ENCODE measurements at places on chromosomes 1 and 21.
A peak's percentile ranks its signal among the peaks of the same experiment; 100 is the strongest.

GRCh38 chr1:27366411-27367159 lies at the start of gene MAP3K6:
MAP3K6 (minus strand) TSS chr1:27366961; CDS start chr1:27366597, 364 bp downstream.
- peak; percentile 82 for DNase-seq

DNA sequence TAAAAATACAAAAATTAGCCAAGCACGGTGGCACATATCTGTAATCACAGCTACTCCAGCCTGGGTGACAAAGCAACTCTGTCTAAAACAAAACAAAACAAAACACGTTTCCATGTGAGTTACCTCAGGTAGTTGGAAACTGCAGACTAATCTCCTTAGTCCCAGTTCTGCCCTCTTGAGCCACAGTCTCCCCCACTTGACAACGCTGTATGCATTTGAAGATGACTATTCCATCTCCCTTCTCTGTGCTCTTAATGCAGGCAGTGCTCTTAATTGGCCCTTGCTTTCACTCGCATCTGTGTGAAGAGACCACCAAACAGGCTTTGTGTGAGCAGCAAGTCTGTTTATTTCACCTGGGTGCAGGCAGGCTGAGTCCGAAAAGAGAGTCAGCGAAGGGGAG lies 19.6 kb upstream of the DHCR24 start:
- DNase-seq = no peak

DNA sequence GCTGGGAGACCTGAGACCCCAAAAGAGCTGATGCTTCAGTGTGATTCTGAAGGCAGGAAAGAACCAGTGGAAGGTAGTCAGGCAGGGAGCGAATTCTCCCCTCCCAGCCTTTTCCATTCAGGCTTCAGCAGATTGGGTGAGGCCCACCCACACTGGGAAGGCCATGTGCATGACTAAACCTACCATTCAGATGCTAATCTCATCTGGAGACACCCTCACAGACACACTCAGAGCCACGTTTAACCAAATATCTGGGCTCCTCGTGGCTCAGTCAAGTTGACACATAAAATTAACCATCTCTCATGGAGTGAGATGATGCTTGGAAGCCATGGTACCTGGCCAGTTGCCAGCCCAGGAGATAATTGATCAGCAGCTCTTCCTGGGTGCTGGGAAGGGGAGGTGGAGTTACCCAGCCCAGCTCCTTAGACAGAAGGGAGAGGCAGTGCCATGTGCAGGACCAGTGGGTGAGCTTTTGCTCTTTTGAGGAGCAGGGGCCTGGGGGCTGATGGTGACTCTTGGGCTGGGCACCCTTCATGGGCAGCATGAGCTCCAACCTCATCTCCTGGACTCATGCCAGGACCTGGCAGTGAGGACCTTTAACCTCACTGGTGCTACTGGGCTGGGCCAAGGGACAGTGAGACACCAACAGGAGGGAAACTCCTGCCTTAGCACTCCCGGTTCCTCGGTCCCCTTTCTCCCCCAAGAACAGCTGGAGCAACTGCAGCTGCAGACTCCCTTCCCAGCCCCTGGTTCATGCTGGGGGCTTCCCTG lies 89.0 kb upstream of the ACTL8 start:
- no peak for DNase-seq

GRCh38 chr1:56404066-56404465 lies 175.3 kb downstream of the PLPP3 start:
- DNase-seq = no peak

GRCh38 chr1:81296601-81297000 lies 504.1 kb upstream of the ADGRL2 start:
- peak; percentile 69 for DNase-seq

- DNase-seq = no peak
These were observed 15.5 kb upstream of the MAST2 start for GRCh38 chr1:45787905-45788304.

GRCh38 chr1:95230256-95230655 lies 3.8 kb upstream of the RWDD3 start:
- no peak for DNase-seq

DNA sequence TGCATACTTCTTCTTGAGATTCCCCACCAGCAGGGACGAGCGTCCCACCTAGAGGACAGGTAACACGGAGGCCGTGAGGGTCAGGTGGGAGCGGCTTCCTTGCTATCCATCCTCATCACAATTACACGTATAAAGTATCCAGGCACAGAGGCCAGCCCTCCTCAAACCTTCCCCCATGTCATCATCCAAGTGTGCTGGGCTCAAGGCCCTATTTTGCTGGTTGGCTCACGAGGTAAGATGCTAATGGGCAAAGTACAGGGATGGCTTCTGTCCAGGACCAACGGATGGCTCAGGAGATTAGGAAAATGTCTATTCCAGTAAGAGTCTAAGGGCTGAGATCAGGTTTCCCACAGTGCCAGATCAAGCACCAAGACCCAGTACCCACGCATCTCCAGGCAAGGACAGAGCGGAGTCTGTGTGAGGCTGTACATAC lies 11.5 kb upstream of the A3GALT2 start:
- peak; percentile 21 for DNase-seq

GRCh38 chr1:203180611-203181330 lies 5.1 kb upstream of the MYBPH start:
- DNase-seq = no peak

GRCh38 chr1:10888291-10888690 lies 91.8 kb upstream of the CASZ1 start:
- DNase-seq = no peak

DNA sequence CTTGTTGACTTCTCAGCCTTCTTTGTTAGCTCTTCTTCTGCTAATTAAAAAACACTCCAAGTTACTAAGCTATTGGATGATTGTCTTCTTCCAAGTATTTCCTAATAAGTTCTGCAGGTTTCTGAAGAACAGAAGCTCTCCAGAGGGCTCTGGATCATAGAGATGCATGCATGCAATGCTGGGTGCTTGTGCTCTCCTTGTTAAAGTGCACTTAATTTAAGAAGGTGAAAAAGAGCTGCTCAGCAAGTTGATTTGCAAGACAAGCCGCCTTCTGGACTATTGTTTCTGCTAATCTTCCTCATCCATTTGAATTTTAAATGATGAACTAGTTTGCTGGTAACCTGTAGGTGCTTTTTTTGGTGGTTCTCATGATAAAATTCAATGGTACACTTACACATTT lies 16.1 kb downstream of the RRP15 start:
- DNase-seq = no peak
